NCI-H187 (cell line): ENCODE measurements at places on chromosomes 16 and 17.
A peak's percentile ranks its signal among the peaks of the same experiment; 100 is the strongest.

- DNase-seq: no peak
These were observed 60.0 kb downstream of the CLEC16A start for GRCh38 chr16:11004351-11004750.

GRCh38 chr16:11526655-11527350 lies 59.9 kb downstream of the LITAF start:
- DNase-seq: no peak

DNA sequence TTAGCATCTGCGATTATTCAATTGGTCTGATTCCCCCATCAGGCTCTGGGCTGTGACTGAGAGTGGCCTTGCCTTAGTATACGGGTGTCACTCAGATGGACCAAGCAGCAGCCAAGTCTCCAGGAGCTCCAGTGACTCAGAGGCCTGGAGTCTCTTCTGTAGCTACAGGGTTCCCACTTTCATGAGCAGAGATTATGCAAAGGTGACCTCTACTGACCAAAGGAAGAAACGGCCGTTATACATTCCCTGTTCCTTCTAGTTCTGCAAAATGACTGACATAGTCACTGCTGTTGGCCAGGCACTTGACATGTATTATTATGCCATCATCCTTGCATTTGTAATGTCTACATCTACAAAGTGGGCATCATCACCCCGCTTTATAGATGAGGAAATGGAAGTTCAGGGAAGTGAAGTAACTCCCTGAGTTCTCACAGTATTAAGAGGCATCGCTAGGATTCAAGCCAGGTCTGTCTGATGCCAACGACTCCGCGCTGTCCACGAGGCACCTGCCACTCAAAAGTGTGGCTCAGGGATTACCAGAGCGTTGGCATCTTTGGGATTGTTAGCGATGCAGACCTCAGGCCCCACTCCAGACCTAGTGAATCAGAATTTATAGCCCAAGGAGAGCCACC lies 23.3 kb downstream of the SLC38A7 start:
- no peak for DNase-seq

DNA sequence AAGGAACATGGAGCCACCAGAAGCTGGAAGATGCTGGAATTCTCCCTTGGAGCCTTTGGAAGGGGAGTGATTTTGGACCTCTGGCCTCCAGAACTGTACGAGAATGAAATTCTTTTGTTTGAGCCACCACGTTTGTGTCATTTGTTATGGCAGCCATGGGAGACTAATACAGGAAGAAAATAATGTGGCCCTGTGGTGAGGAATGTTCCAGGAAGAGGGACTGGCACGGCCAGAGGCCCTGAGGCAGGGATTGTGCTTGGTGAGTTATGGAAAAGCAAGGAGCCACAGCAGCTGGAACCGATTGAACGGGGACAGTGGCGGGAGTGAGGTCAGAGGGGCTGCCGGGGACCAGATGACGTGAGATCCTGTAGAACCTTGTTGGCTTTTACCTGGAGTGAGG lies 51.4 kb downstream of the CFAP20 start:
- no peak for DNase-seq

DNA sequence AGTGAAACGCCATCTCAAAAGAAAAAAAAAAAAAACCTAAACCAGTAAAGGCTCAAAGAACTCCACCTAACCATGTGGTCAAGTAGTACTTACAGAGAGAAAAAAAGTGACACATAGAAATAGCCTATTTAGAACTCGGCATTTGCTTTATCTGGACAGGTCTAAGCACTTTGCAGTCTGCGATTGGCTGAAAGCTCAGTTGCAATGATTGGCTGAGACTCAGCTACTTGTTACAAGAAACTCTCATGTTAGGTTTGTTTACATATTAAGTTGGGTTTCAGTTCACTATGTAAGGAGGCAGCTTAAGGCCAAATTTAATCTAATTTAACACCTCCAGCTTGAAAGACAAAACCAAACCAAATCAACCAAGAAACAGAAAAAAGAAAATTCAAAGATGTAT lies 19.1 kb downstream of the ABCC3 start:
- no peak for DNase-seq

DNA sequence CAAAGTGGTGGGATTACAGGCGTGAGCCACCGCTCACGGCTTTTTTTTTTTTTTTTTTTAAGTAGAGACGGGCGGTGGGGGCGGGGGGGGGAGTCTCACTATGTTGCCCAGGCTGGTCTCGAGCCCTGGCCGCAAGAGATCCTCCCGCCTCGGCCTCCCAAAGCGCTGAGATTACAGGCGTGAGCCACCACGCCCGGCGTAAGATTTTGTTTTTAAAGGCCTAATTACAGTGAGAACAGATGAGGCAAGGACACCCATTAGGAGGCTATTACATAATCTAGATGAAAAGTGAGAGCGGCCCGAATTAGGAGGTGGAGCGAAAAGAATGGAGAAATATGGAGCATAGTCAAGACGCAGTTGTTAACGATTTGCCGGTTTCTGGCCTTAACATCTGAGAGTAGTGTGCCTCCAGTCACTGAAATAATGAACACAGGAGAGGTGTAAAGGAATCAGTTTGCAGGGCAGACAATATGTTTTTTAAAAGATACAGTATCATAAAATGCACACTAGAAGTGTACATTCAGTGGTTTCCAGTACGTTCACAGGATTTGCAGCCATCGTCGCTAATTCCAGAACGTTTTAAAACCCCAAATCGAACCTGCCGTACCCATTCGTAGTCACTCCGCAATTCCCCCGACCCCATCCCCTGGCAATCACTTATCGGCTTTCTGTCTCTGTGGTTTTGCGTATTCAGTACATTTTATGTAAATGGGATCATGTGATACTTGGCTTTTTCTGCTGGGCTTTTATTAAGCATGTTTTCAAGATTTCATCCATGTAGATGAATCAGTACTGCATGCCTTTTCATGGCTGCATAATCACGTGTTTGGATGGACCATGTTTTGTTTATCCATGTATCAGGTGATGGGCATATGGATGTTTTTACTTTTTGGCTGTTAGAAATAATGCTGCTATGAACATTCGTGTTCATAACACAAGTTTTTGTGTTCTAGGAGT lies 1.4 kb upstream of the SLX4 start:
- DNase-seq: no peak

DNA sequence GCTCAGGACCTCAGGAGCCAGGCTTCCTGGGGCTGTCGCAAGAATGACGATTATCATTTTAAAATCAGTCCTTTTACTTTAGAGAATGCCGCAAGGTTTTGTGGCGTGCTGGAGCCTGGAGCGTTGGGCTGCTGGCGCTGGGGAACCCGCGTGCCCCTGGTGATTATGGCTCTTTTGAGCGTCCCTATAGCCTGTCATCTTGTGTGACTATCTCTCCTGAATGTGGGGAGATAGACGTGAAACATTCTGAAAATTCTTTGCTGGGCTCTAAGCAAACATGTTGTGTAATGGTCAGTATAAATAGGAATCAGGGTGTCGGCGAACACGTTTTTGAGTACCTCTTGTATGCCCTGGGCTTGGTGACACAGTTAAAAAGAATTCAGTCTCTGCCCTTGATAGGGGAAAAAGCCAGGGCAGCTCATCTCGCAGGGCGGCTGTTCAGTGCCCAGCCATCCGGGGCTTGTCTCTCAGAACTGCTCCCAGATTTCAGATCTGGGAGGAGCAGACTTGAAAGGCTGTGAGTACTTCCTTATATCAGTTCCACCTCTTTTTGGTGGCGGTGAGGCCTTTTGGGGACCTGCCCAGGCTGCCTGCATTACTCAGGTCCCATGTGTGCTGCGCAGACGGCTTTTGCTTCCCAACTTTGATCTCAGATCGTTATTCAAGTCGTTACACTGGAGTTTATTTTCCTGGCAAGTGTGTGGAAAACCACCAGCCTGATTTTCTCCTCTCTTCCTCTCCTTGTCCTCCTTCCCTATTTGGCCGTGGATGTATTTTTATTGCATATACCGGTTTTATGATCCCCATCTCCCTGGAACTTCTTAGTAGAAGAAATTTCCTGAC lies 973 bp downstream of the SLC7A6 start:
- no peak for DNase-seq

DNA sequence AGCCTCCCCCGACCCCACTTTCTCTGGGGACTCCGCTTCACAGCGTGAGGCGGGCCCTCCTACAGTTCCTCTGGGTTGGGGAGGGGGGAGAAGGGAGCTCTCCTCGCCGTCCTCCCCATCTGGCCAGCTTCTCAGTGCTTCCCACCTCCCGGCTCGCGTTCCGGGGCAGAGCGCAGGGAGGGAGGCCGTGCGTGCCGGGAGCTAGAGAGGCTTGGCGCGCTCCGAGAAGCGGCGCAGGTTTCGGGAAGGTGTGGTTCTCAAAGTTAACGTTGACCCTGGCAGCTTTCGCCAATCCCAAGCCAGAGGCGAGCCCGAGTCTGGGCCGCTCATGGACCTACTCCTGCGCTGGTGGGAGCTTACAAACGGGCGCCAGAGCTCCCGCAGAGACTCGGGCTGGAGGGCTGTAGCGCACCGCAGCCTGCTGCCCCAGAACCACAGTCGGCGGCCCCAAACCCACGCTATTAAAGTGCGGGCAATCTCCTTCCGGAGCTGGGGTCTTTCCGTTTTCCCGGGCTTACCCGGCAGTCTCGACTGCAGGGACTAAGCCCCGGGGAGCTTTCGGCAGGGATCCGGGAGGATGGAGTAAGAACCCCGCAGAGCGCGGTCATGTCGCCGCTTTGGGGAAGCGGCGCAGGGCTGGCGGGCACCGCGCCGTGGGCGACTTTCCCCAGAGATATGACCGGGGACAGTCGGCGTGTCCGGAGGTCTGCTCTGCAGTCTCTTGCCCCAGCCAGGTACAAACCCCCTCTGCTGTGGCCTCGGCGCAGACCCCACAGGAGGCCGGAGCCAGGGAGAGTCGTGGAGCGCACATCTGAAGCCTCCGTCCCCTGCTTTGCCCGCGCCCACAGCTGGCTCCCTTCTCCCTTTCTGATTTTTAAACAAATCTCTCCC lies 787 bp downstream of the CDH11 start:
- DNase-seq: no peak

GRCh38 chr17:72008236-72008876 lies 112.5 kb upstream of the SOX9 start:
- DNase-seq: no peak

- peak; percentile 11 for DNase-seq
These were observed 1.7 kb upstream of the GPRC5B start for GRCh38 chr16:19886073-19886941.

- no peak for DNase-seq
These were observed 637 bp downstream of the DHRS11 start for GRCh38 chr17:36592316-36592715.

GRCh38 chr16:67263201-67263600 lies 14.4 kb downstream of the SLC9A5 start:
- no peak for DNase-seq

DNA sequence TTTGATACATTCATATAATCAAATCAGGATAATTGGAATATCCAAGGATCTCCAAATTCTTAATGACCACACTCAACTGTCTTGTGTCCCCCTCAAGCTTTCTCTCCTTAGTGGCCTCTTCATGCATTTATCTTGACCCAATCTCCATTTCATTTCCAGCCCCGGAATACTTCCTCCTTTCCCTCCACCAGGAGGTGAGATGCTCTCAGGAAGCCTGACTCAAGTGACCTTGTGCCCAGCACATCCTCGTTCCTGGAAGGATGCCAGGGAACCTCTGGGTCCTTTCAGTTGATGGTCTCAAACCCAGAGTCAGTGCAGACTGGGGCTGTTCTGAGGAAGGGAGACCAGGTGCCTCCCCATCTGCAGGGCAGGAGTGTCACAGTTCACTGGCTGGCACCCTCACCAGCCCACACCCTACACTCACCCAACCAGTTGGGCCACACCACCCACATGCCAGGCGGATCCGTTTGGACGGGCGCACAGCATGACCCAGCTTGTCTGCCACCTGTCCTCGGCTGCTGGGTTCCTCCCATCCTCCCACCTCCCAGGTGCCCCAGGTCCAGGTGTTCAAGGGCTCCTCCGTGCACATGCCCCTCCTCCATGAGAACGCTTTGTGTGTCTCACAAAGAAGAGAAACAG lies 14.0 kb upstream of the EMP2 start:
- no peak for DNase-seq

DNA sequence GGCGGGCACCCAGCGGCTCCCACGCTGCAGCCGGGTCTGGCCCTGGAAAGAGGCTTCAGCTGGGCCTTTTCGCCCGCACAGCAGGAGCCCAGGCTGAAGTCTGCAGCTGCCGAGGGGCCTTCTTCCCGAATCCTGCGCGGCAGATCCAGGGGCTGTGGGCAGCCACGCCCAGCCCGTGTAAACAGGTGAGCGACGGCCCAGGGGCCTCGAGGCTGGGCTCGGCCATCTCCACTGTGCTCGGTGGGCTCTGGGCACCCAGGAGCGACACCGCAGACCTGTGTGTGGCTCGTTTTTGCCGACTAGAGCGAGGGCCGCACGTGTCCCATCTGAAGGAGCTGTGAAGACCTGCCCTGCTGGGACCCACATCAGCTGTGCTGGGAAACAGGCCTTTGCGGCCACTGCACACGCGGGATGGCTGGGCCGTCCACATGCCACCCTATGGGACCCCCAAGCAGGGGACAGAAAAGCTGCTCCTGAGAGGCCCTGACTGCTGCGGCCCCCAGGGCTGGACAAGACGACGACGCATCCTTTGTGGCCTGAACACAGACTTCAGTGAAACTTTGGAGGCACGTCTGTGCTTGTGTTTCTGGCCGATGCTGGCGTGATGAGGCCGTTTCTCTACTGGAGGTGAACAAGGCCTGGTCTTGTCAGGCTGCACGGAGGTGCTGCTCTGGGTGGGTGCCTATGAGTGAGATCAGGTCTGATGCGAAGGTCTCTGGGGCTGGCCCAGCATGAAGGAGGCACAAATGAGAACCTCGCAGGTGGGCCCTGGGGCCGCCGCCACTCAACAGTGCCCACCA lies 5.2 kb upstream of the APRT start:
- no peak for DNase-seq

GRCh38 chr16:53511084-53511402 lies 8.0 kb upstream of the AKTIP start:
- DNase-seq: no peak

- no peak for DNase-seq
These were observed 87.5 kb downstream of the BMERB1 start for GRCh38 chr16:15521758-15522509.

DNA sequence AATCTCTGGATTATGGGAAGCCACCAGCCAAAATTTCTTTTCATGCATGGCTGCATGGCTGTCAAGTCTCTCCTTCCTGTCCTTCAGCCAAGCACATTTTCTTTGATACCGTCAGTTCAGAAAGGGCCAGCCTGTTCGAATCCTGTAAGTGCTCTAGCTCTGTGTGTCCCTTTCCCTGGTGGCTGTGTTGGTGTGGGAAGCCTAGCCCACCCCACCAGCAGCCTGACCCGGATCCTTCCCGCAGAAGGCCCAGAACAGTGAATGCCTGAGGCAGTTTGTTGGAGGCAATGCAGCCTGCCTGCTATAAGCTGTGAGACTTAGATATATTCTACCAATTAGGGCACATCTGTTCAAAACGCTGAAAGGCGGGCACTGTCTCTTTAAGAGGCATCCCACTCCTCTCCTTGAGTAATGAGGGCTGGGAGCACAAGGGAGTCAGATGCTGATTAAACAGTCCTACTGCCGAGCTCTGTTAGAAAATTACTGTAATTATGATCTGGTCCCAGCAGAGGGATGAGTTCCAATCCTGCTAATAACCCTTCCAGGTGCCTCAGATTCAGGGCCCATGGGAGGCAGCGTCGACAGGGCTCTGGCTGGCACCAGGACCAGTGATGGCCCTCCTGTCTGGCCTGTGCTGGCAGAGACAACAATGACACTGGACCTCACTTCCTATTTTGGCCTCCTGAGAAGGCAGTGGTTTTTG lies 18.4 kb downstream of the SNX11 start:
- no peak for DNase-seq

GRCh38 chr16:86375364-86375763 lies 135.0 kb upstream of the FOXF1 start:
- DNase-seq: no peak

GRCh38 chr17:33234930-33235685 lies 58.0 kb downstream of the ASIC2 start:
- no peak for DNase-seq

- no peak for DNase-seq
These were observed 78.2 kb downstream of the MARF1 start for GRCh38 chr16:15564604-15565339.
